Activated CD4-positive, alpha-beta T cell treated with anti-CD3 and anti-CD28 coated beads, Interleukin-10, Interleukin-2, amounts not matched to agents 100 ng/mL and 50 ng/mL, durations not matched to agents 16 hours and 8 hours (primary cell): ENCODE measurements at places on chromosomes 1 and 21.
A peak's percentile ranks its signal among the peaks of the same experiment; 100 is the strongest.

DNA sequence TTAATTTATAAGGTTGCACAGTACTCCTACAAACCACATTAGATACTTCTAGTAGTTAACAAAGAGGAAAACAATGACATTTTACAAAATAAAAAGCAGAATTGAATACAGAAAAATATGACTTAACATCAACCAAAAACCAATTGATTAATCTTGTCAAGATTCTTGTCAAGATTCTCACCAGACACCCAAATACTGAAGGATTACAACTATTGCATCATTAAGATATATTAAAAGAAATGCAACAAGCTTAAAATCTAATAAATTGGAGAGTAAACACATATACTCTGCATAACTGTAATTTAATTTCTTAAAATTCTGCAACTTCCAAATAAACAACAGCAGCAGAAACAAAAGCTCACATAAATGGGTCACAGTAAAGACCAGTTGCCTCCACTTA lies 4.7 kb downstream of the WLS start:
- DNase-seq: no peak

DNA sequence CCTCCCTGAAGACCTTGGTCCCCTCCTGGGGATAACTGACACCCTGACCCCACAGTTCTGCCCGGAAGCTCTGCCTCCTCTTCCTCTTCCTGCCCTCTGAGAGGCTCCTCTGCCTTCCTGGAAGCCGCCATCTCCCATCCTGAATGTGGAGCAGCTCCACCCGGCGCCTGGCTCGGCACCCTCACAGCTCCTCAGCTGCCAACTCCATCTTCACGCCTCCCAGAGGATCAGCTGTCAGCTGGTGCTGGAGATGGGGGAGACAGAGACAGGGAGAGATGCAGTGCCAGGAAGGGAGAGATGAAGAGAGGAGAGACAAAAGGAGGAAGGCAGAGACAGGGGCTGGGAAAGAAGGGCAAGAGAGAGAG lies 210.4 kb upstream of the CSF3R start:
- DNase-seq: no peak

GRCh38 chr1:204350857-204351573 lies 8.7 kb downstream of the PLEKHA6 start:
- DNase-seq: no peak

DNA sequence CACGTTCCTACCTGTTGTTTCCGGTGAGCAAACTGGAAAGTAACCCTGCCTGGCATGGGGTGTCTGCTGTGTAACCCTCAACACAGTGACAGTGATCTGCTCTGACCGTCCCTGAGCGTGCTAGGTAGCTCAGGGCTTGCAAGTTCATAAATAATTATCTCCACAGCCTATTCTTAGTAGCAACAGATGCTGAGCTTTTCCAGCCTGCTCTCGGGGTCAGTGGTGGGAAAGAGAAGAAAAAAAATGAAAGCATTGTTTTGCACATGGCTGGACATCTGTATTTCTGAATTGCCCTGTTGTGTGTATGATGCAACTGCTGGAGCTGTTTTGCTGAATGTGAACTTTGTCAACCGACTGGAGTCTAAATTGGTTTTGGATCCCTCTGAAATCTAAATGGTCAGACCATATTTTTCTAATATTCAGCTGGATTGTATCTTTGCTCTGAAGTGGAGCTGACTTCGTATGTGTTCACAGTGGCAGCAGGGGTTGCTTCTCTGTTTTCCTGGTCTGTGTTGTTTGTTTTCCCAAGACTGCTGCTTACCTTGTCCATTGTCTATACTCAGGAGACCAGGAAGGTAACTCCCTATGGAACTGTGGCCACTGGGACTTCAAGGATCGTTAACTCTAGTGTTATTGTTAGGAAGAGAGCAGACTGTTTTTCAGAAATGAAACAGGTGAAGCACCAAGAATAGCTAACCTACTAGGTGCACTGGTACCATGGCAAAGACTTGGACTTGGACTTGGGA lies 27.0 kb downstream of the TGFB2 start:
- DNase-seq: no peak

- peak; percentile 90 for DNase-seq
Measured at GRCh38 chr1:151972542-151973248, 21.0 kb downstream of the S100A10 start.

GRCh38 chr1:177206831-177207355 lies 36.1 kb downstream of the BRINP2 start:
- DNase-seq: no peak

DNA sequence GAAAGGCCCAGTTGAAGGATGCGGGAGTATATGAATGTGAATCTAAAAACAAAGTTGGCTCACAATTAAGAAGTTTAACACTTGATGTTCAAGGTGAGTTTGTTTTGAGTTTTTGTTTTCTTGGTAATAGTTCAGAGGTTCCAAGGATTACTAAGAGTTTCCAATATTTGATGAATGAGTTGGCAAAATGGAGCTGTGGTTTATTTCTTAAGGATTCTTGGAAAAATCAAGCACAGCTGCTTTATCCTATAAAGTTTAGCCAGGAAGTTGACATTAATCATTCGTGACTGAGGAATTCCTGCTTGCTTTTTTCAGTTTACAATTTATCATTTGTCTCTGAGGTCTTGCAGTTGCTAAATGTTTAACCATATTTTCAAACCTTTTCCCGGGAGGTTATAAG lies 15.1 kb downstream of the VCAM1 start:
- DNase-seq: no peak

DNA sequence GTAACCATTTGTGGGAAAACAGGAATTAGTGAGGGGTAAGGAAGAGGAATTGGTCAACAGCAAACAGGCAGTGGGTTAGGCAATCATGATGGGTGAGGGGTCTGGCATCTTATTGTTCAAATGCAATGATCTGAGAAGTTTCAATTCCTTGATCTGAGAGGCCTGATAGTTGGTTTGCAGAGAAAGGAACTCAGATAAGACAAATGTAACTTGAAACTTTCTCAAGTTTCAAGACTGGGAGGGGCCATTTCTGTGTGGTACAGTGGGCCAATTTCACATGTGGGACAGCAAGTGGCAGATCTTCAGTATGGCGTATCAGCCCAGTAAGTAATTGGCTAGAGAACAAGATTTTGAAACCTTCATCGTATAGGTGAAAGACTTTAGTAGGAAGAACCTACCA lies 102.5 kb downstream of the XPR1 start:
- no peak for DNase-seq

DNA sequence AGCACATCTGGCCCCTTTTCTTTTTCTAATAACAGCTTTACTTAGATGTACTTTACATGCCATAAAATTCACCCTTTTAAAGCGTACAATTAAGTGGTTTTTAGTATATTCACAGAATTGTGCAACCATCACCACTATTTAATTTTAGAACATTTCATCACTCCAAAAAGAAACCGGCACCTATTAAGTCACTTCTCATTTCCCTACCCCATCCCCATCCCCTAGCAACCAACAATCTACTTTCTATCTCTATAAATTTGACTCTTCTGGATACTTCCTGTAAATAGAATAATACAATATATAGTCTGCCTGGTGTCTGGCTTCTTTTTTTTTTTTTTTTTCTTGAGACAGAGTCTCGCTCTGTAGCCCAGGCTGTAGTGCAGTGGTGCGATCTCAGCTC lies 59.5 kb upstream of the ENAH start:
- DNase-seq: no peak

- DNase-seq: no peak
Measured at GRCh38 chr1:40276122-40276521, 18.1 kb downstream of the ZMPSTE24 start.

DNA sequence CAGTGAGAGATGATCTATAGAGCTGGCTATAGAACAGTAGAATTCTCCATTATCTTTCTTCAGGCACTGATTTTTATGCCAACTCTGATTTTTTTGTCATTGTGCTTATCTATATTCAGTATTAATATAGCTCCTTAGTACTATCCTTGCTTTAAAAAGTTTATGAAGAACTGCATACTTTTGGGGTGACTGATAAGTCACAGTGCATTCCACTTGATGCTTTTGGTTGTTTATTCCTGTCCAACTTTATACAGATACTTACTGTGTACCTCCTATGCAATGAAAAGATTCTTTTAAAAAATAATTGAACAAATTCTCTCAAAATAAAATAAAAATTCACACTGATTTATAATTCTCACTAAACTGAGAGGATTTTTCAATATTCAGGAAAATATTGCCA lies 71.6 kb downstream of the COL24A1 start:
- DNase-seq: no peak

- no peak for DNase-seq
Measured at GRCh38 chr1:18408656-18409370, 71.9 kb upstream of the KLHDC7A start.

DNA sequence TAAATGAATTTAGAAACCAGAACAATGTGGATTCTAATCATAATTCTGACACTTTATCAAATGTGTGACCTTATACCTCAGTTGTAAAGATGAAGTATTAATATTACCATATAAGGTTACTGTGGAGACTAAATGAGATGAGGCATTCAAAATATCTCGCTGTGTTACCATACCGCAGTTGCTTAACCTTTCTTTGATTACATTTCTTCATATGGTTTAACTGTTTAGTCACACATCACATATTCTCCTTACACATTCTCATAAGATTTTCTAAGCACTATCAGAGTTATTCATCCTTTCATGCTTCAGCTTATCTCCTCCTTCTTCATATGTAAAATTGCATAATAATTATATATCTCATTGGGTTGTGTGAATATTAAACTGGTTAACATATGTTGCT lies 88.9 kb downstream of the LRRC53 start:
- DNase-seq: no peak

DNA sequence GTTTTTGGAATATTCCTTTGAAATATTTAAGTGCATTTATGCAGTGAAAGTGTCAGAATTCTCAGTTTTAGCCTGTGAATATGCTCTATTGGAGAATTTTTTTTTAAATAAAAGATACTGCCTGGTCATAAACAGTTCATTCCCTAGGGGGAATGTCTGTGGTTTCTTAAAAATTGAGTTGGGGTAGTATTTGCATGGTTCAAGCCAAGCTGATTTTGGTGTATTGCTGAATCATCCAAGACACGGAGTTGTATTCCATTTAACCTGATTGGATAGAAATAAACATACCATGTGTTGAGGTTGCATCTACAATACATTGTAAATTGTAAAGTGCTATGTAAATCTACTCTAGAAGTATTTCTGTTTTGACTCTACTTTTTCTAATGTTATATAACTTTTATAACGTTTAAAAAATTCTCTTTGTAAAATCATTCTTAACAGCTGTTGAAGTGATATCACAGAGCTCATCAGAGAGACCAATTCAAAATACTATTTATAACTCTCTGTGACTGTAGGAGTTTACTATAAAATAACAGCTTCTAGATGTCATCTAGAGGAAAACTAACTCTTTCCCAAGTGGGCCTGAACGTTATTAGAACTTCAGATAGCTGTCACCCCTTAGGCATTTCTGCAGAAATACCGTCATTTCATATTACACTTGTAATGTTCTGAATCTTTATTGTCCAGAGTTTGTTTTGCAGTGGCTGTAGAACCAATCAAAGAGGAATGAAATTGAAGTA lies 199.1 kb downstream of the USP25 start:
- DNase-seq: no peak

- no peak for DNase-seq
Measured at GRCh38 chr1:229119876-229120275, 151.0 kb upstream of the RAB4A start.

DNA sequence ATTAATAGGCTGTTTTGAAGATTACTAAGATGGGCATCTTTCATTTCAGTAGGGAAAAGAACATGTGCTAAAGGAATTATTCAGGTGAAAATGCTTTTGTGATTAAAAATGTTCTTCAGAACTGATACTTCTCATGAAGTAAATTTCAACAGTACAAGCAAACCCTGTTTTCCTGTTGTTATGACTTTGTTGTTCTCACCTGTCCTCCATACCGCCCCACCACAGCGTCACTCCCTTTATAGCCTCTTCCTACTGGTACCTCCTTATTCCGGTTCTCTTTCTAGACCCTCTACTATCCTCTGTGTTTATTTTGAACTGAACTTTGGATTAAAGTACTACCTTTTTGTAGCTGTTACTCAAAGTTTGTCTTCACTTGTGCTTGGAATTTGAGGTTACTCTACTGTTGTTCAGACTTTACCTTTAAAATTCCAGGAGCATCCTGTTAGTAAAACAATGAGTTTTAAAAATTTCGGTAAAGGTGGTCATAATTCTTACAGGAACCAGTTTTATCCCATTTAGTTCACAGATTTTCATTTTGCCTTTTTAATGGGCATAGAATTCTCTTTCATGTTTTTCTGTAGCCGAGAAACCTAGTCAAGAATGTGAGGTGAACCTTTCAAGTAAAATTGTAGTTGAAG lies 10.9 kb downstream of the CNST start:
- DNase-seq: no peak

- peak; percentile 43 for DNase-seq
Measured at GRCh38 chr1:170670802-170671628, 7.1 kb downstream of the PRRX1 start.

DNA sequence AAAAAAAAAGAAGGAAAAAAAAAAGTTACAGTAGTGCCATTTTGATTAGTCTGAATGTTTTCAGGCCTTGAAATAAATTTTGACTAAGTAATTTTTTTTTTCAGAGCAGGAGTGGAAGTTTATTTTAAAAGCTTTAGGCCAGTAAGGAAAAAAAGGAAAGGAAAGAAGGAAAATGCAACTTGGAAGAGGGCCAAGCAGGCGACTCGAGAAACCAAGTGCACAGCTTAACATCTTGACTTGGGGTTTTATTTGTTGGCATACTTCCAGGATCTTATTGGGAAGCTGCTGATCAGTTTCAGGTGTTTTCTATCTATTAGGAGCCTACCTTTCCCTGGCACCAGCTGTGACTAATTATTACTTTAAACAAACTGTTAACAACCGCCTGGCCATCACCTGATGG lies 41.7 kb downstream of the ATF3 start:
- no peak for DNase-seq

DNA sequence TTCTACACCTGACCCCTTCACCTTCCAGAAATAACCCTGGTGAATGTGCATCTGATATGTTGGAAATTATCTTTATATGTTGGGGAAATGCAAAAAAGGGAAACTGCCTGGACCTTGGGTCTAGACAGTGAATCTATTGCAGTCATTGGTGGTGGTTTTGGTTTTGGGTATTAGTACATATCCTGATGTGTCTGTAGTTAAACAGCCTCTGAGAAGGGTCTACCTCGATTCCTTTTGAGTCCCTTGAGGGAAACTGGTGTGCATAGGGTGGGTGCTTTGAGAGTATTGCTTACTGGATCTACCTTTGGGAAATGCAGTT lies 127.3 kb upstream of the KIAA0040 start:
- no peak for DNase-seq

DNA sequence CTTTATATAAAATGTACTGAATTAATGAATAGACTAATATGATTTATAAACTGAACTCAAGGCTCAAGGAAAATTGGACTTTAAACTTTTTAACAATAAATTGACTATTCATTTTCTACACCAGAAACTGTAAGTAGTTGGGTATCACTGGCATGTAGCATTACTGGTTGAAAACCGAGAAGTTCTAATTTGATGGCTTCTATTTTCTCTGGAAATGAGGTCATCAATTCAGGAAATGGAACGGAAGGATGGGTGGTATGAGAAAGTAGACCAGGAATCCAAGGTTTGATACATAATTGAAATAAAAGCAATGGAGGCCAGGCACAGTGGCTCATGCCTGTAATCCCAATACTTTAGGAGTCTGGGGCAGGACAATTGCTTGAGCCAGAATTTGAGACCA lies 50.4 kb downstream of the RERE start:
- no peak for DNase-seq
